ENCODE measurements at places on chromosomes 16 and 17. TPM values are rescaled to one million over a fixed set of nuclear protein-coding genes. Genes with fewer than 3 reads are reported as not detected.
A peak's percentile ranks its signal among the peaks of the same experiment; 100 is the strongest.

Gene ACSM2A
- total RNA-seq: 0.17 TPM

GRCh38 chr16:58709333-58709732 lies 24.8 kb upstream of the SLC38A7 start:
- H3K4me1 ChIP-seq: no peaks in the 10 kb centered on the region
- DNase-seq: no peak
- peaks cover 3% of the 10 kb centered on the region for H3K36me3 ChIP-seq
- no peak overlapping the region for H3K27ac ChIP-seq
- H3K27me3 ChIP-seq: no peaks in the 10 kb centered on the region

- H3K27me3 ChIP-seq: no peaks in the 10 kb centered on the region
- DNase-seq: peak; percentile 91
- no peaks in the 10 kb centered on the region for H3K36me3 ChIP-seq
- H3K27ac ChIP-seq: peak overlapping the region; percentile 67
- no peak overlapping the region for H3K4me3 ChIP-seq
- H3K4me1 ChIP-seq: peaks cover 13% of the 10 kb centered on the region
Observed at GRCh38 chr16:50602531-50603205, 54.5 kb downstream of the NKD1 start.

Gene CLEC18A
- total RNA-seq: 1.5 TPM

Gene TEX19
- 10.6 TPM for total RNA-seq

- H3K27ac ChIP-seq: no peak overlapping the region
- no peak overlapping the region for H3K4me3 ChIP-seq
- no peaks in the 10 kb centered on the region for H3K36me3 ChIP-seq
- no peaks in the 10 kb centered on the region for H3K4me1 ChIP-seq
- H3K27me3 ChIP-seq: no peaks in the 10 kb centered on the region
- DNase-seq: no peak
Observed at GRCh38 chr17:15408803-15409202, 58.6 kb downstream of the CDRT4 start.

DNA sequence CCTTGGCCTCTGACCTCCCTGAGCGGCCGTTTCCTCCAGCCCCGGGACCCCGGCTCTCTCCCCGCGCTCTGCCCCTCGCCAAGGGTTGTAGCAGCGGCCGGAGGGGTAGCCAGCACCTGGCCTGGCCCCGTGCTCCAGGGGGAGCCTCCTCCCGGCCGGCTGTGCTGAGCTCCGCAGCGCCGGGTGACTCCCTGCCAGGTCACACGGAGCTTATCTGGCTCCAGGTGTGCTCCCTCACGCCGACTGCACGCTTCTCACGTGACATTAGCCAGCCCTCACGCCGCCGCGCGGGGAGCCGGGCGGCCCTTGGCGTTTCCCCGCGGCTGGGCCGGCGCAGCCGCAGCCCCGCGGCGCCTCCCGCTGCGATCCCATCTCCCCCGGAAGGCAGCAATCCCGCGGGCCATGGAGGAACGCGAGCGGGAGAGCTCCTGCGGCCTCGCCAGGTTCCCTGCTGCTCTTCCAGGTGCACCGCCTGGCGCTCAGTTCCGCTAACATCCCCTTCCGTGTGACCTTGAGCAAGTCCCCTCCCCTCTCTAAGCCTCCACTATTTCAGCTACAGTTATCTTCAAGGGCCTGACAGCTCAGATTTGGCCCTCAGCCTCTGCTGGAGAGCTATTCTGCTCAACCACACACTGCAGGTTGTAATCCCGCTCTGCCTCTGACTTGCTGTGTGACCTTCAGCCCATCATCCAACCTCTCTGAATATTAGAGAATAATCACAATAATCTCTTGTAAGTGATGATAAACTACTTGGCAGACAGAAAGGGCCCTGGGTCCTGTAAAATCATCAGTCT lies 3.4 kb downstream of the MYO18A start:
- DNase-seq: peak; percentile 71
- H3K4me3 ChIP-seq: peak overlapping the region; percentile 33
- H3K27me3 ChIP-seq: no peaks in the 10 kb centered on the region

- no peak overlapping the region for H3K27ac ChIP-seq
- peaks cover 7% of the 10 kb centered on the region for H3K4me1 ChIP-seq
- DNase-seq: no peak
- H3K36me3 ChIP-seq: no peaks in the 10 kb centered on the region
Observed at GRCh38 chr17:44038604-44039011, 23.8 kb upstream of the TMEM101 start.

DNA sequence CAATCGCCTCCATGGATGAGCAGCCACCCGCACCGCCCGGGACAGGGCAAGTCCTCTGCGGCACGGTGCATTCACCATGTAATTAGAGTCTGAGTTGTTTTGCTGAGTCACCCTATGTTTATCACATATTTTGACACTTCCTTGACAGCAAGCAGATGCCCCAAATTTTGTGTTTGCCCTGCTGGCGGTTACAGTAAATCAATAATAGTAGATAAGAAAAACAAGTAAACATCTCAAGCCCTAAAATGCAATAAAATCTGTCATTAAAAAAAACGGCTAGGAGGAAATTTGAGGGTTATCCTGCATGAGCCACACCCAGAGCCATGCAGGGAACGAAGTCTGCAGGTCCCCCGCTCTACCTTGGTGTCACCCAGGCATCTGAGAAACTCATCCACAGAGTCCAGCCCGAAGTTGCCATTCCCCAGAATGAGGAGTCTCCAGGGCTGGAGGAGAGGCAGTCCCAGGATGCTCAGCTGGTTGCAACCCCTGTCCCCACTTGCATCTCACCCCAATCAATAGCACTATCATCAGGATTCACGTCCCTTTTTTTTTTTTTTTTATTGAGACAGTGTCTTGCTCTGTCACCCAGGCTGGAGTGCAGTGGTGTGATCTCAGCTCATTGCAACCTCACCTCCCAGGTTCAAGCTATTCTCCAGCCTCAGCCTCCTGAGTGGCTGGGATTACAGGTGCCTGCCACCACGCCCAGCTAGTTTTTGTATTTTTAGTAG lies 16.5 kb upstream of the ST6GALNAC1 start:
- no peak for DNase-seq
- no peak overlapping the region for H3K27ac ChIP-seq
- no peak overlapping the region for H3K4me3 ChIP-seq
- no peaks in the 10 kb centered on the region for H3K27me3 ChIP-seq
- H3K36me3 ChIP-seq: no peaks in the 10 kb centered on the region

DNA sequence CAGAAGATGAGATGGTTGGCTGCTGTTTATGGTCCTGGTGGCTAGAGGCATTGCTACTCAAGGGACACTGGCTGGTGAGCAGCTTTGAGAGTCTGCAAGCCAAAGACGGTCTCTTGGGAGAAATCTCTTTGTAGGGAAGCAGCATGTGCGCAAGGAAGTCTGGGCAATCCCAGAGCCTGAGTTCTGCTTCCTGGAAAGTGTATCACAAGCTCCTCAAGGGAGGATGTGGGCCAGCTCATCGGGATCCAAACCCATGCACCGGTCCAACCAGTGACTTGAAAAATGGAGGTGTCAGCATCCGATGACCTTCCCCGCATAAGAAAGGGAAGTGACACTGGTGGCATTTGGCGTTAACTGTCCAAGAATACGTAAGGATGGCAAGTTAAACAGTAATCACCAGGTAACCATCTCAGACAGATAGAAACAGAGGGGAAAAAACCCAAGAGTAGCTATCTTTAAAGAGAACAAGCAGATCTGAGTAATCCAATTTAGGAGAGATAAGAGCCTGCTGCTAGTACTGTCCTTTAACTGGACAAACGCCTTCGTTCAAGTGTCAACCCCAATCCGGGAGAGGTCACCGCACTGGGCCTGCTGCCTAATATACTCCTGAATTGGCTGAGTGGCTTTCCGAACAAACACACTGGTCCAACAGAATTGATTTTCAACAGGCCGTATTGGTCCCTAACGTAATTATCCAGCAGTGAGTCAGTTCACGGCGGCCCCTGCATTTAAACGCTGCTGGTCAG lies 303.0 kb upstream of the ZFHX3 start:
- no peak overlapping the region for H3K27ac ChIP-seq
- no peak overlapping the region for H3K4me3 ChIP-seq
- H3K4me1 ChIP-seq: no peaks in the 10 kb centered on the region

Gene GPR142
- total RNA-seq: 3.6 TPM

Gene EXOC3L1
- 1.1 TPM for total RNA-seq

DNA sequence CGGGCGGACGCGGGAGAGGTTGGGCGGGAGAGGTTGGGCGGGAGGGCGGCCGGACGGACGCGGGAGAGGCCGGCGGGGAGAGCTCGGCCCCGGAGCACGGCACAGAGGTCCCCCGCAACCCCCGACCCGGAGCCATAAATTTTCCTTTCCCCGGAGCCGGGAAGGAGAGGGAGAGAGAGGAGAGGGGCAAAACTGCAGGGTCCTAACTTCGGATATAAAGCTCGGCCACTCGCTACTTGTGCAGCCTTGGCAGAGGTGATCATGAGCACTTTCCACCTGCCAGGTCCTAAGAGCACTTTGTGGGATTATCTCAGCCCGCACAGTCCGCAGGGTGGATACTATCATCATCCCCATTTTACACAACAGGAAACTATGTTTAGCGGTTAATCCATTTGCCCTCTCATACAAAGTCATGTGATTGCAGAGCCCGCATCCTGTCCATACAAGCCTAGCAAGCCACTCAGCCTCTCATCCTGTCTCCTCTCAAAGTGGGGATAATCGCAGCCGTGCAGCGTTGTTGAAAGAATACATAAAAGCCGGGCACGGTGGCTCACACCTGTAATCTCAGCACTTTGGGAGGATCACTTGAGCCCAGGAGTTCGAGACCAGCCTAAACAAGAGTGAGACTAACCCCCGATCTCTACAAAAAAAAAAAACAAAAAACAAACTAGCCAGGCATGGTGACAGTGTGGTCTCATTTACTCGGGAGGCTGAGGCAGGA lies 780 bp upstream of the DCAKD start:
- no peaks in the 10 kb centered on the region for H3K36me3 ChIP-seq
- peak; percentile 19 for DNase-seq
- no peaks in the 10 kb centered on the region for H3K27me3 ChIP-seq

Gene TNS4
- 51.3 TPM for total RNA-seq

Gene KRT27
- total RNA-seq: not detected

Gene LHX1
- not detected for total RNA-seq

Gene CIITA
- 16.0 TPM for total RNA-seq

Gene P3H4
- 15.8 TPM for total RNA-seq

GRCh38 chr17:74921026-74921681 lies 1.9 kb downstream of the USH1G start:
- peaks cover 7% of the 10 kb centered on the region for H3K4me1 ChIP-seq
- no peak overlapping the region for H3K4me3 ChIP-seq
- no peaks in the 10 kb centered on the region for H3K36me3 ChIP-seq
- H3K27ac ChIP-seq: no peak overlapping the region

DNA sequence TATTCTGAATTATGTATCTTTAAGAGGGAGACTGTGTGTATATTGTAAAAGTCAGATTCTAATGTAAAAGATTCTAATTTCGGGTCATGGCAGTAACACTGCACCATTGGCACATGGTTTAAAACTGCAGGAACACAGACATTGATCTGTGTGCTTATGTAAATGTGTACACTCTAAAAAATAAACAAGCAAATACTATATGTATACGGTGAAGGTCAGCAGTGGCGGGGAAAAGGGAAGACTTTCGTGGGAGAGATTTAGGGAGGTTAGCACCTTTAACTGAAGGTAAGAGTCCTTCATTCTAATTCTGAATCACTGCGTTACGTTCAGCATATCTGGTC lies 157.8 kb upstream of the FAM20A start:
- no peak overlapping the region for H3K4me3 ChIP-seq
- no peaks in the 10 kb centered on the region for H3K27me3 ChIP-seq
- no peak for DNase-seq
- no peaks in the 10 kb centered on the region for H3K4me1 ChIP-seq

GRCh38 chr17:20206591-20206990 lies 197.4 kb downstream of the SPECC1 start:
- no peaks in the 10 kb centered on the region for H3K36me3 ChIP-seq
- H3K4me1 ChIP-seq: no peaks in the 10 kb centered on the region
- H3K27me3 ChIP-seq: no peaks in the 10 kb centered on the region
- no peak overlapping the region for H3K4me3 ChIP-seq
- no peak for DNase-seq

GRCh38 chr17:71301063-71301462 lies 819.8 kb upstream of the SOX9 start:
- no peaks in the 10 kb centered on the region for H3K4me1 ChIP-seq
- no peaks in the 10 kb centered on the region for H3K36me3 ChIP-seq
- H3K27me3 ChIP-seq: no peaks in the 10 kb centered on the region
- no peak for DNase-seq

- no peaks in the 10 kb centered on the region for H3K36me3 ChIP-seq
- H3K4me3 ChIP-seq: no peak overlapping the region
- no peaks in the 10 kb centered on the region for H3K27me3 ChIP-seq
- H3K4me1 ChIP-seq: no peaks in the 10 kb centered on the region
- no peak overlapping the region for H3K27ac ChIP-seq
- no peak for DNase-seq
Observed at GRCh38 chr17:67150826-67151225, 94.2 kb downstream of the HELZ start.

DNA sequence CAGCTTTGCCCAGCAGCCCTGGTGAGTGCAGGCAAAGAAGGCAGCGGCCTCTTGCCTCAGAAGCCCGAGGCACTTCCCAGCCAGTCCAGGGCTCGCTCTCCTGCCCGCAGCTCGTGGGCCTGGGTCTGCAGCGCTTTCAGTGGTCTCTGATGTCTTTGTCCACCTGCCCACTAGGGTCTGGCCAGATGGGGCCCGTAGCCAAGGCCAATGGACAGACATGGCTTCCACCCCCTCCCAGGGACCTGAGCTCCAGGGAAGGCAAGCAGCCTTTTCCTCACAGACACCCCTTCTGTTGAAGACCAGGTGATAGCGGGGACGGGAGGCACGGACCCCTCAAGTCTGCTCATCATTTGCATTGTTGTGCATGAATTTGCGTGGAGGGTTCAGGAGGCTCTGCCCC lies 33.7 kb upstream of the ZC3H18 start:
- no peak overlapping the region for H3K27ac ChIP-seq
- H3K4me1 ChIP-seq: peaks cover 4% of the 10 kb centered on the region
- no peak for DNase-seq
- H3K27me3 ChIP-seq: peaks cover 7% of the 10 kb centered on the region
- H3K36me3 ChIP-seq: no peaks in the 10 kb centered on the region

GRCh38 chr16:586645-587590 lies 2.9 kb upstream of the RAB40C start:
- no peaks in the 10 kb centered on the region for H3K4me1 ChIP-seq
- DNase-seq: no peak
- H3K4me3 ChIP-seq: no peak overlapping the region
- no peaks in the 10 kb centered on the region for H3K27me3 ChIP-seq
- H3K27ac ChIP-seq: no peak overlapping the region
- no peaks in the 10 kb centered on the region for H3K36me3 ChIP-seq

DNA sequence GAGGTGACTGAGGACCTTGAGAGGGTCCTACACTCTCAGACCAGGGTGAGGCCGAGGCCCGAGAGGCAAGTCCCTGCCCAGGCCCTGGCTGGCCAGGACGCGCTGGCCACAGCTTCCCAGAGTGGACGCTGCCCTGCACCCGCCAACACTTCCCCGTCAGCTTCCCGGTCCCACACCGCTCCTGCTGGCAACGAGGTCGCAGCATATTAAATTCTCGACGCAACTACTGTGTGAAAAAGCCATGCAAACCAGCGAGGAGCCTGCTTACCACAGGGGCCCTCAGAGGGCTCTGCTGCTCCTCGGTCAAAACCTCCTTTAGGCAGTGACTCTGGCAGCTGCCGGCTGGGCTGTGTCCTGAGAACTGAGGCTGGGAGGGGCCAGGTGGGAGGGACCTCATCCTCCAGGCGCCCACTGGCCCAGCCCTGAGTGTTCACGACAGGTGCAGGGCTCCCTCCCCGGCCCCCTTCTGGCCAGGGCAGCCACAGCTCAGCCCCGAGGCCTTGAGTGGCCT lies 2.1 kb upstream of the TEX19 start:
- no peak overlapping the region for H3K4me3 ChIP-seq
- H3K36me3 ChIP-seq: no peaks in the 10 kb centered on the region
- H3K27me3 ChIP-seq: no peaks in the 10 kb centered on the region
- no peaks in the 10 kb centered on the region for H3K4me1 ChIP-seq
